ENCODE measurements at places on chromosomes 1 and 21.

GRCh38 chr1:43913051-43913501, 20.5 kb upstream of the ARTN start:
- DNase-seq: no peak

GRCh38 chr1:17631410-17631809, 91.9 kb downstream of the ARHGEF10L start:
- no peak for DNase-seq

GRCh38 chr1:108841703-108842102, 15.2 kb downstream of the AKNAD1 start:
- DNase-seq: no peak

DNA sequence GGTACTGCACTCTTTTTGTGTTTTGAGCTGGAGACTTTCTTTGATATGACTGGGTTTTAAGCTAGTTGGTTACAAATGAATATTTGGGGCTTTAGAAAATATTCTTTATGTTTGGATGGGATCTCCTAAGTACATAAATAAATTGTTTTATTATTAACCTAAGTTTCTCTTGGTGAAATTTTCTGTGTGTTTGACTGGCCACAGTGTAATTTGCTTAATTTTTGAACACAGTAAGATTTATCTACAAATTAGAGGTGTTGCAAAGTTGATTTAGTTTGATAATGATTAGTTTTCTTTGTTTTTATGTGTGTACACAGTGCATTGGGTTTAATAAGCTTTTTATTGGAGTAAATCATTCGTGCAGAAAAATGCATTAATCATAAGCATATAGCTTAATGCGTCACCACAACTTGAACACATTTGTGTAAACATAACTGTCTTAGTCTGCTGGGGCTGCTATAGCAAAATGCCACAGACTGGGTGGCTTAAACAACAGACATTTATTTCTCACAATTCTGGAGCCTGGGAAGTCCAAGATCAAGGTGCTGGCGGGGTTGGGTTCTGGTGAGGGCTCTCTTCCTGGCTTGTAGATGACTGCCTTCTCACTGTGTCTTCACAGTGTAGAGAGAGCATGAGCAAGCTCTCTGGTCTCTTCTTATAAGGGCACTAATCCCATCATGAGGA, 17.4 kb upstream of the SLC6A9 start:
- DNase-seq: no peak

DNA sequence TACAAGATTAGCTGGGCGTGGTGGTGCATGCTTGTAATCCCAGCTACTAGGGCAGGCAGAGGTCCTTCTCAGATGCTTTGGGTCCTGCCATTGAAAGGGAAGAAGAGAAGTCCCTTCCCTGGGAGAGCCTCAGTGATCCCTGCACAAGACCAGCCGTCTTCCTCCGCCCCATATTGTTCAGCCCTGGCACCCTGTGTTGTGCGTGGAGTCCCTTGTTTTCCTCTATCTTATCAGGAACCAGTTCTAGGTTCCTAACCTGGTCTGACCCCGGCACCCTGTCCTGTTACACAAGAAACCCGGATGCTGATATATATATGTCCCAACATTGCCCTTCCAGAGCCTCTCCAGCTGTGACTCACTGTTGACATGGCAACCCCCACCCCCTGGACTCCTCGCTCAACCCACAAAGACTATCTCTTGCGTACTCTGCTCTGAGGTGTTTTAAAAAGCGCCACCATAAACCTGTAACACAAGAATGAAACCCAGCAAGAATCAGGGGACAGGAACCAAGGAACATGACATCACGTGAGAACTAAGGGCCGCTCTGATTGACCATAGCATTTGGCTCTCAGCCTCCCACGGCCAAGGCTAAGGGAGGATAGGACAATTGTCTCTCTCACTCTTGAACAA, 4.8 kb downstream of the MX2 start:
- no peak for DNase-seq
